ENCODE measurements at places on chromosomes 6 and 20. TPM values are rescaled to one million over a fixed set of nuclear protein-coding genes. Genes with fewer than 3 reads are reported as not detected.

DNA sequence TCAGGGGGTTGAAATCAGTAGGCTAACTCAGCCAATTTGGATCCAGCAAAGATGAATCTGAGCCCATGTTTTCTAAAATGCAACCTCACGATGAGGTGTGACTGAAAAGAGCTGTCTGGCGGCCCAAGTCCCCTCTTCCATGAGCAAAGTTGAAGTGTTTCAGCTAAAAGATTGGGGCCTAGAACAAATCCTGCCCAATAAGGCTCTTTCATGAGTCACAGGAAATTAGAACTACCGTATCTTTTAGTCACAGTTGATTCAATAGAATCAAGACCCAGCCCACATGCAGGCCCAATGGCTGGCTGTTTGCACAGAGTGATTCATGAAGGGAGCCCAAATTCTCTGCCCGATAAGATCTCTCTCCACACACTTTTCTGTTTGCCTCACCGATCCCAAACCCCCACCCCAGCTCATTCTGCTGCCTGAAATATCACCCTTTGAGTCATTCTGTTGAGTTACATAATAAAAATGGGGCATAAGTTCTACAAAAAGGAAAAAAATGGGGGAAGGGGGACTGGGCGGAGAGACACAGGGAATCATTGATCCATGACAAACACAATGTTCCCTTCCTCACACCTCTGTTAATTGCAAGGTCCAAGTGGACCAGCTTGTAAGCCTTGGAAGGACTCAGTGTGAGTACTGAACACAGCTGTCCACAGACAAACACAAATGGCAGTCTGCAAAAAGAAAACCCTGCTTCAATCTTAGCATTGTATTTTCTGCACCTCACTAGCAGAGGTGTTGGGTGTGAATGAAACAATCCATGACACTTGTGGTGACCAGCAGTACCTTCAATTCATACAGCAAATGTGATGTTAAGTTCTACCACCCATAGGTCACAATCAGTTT is 13.8 kb downstream of the FOXQ1 start:
- peak; percentile 97 for DNase-seq

DNA sequence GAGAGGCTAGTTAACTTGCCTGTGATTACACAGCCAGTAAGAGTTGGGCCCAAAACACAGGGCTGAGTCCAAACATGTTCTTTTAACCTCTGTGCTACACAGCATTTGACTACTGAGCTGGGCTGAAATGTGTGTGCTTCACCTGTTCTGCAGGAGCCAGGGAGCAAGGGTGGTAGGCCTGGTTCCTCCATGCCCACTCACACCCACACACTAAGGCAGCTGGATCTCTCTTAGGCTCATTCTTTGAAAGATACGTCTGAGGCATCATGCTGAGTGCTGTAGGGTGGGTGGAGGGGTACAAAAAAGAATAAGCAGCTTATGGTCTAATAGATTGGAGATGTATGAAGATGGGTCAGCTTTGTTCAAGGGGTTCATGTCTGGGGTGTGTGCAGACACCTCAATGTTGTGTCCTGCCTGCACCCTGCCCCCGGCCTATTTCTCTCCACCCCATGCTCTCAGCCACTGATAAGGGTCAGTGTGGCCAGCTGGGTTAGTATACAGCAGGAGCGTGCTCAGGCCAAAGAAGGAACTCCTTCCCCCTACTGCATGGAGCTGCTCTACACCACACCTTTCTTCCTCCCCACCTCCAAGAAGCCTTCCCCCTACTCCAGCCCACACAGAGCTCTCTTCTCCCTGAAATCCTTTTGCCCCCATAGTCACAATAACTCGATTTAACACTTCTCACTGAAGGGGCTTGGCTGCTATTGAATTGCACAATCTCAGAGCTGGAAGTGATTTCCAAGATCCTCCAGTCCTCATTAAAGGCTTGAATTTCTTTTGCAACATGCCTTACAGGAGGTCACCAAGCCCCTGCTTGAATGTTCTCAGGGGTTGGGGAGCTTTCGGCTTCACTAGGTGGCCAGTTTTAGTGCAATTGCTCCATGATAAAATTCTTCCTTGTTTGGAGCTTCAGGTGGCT is 3.4 kb downstream of the PPP2R5D start:
- DNase-seq = no peak

GRCh38 chr20:48319943-48320584 is 507.7 kb downstream of the PREX1 start:
- no peak for DNase-seq

DNA sequence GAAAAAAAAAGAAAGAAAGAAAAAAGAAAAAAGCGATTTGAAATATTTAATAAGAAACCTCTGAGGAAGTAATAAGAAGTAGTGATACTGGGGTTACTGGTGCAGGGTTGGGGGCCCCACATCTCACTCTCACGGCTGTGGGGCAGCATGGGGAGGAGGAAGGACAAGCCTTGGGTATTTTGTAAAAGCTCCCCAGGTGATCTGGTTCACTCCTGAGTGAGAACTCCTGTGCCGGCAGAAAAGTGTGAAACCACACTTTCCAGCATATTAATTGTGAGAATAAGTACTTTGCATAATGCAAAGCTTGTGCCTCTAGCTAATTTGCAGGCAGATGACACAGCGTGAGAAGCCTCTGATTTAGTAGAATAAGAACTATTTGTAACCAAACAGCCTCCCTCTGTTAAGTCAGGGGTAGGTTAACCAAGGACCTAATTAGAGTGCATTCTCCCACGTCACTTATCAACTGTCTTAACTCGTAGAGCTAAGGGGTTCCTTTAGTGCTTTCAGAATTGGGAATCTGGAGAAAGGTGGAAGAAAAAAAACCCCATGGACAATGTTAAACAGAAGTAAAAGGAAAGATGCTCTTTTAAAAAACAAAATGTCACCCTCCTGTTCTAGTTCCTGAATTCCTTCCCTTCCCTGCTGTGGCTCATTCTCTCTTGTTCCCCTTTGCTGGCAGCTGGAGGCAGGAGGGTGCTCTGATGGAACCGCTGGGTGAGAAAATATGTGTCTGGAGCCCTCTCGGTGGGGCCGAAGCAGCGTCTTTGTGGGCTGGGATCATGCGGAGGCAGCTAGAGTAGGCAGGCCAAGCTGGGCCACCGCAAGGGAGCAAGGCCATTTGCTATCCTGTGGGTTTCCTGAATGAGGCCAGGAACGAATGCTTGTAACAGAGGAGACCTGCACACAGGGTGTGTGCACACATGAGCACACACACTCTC is 108.7 kb downstream of the FYN start:
- no peak for DNase-seq

The ADGRB3 gene
- not detected for total RNA-seq
